ENCODE measurements at places on chromosomes 5 and 9.
A peak's percentile ranks its signal among the peaks of the same experiment; 100 is the strongest.

- DNase-seq = no peak
Observed at GRCh38 chr5:128109138-128109537, 25.6 kb downstream of the SLC12A2 start.

GRCh38 chr5:65808818-65809217 lies 86.8 kb downstream of the NLN start:
- no peak for DNase-seq

DNA sequence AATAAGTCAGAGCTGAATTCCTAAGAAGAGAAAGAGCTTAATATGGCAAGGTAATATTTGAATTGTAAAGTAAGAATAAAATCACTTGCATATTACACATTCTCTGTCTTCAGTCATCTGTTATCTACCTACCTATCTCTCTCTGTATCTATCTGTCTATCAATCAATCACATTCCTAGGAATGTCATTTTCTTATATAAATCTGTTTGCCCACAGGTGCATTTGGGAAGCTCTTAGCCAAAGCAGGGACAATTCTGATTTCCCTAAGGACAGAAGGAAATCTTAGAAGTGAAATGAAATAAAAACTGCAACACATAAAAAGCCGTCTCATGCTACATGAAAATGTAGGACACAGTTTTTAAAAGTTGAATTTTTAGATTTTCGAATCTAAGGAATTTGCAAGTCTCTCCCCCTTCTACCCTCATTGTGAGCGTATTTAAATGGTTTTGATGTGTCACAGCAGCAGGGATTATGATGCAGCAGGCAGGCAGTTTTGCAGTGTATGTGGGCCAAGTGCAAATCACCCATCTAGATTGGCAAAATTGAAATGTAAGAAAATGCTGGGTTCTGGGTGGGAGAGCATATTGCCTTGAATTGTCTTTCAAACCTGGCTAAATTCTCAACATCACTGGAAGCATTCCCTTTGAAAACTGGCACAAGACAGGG lies 155.7 kb downstream of the ACER2 start:
- DNase-seq = no peak

DNA sequence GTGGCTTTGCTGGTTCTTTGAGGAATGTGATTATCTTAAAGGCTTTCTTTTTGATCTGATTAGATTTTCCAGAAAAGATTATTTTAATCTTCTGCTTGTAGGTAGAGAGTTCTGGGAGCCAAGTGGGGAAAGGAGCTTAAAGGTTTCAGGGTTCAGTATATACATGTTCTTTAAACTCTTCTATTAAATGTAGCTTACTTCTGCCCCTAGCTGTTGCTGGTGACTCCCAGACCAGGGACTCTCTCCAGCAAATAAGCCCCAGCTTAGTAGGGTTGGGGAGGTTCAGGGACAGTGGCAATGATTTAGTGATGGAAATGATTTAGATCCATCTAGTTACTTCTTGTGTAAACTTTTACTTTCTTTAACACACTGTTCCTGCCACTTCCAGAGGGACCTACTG lies 72.2 kb downstream of the SLC12A2 start:
- DNase-seq = no peak

- no peak for DNase-seq
Observed at GRCh38 chr9:92804727-92805126, 40.1 kb upstream of the BICD2 start.

- no peak for DNase-seq
Observed at GRCh38 chr9:35364817-35365585, 124.9 kb upstream of the RUSC2 start.

DNA sequence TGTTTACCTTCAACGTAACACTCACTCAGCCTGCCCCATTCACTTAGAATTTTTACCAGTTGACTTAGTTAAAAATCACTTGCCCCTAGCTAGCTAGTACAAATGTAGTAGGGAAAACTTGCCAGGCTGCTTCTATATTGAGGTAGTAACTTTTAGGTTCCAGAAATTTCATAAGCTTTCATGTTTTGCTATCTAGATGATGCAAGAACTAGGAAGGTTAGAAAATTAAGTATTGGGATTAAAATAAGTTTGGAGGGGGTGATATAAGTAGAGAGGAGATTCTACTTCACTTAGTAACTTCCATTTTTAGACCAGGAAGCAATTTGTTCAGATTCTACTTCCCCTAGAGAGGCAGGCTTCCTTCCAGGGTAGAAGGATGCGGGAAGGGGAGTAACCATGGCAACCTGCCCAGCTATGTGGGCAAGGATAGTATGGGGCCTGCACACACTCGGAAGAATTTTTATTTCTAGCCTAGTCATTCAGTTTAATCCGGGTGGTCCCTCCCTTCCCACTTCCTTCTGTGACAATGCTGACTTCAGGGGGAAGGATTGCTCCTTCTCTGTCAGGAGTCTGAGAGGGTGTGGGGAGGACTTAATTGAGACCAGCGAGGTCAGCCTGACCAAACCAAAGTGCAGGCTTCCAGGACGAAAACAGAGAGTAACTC lies 4.2 kb downstream of the DAB2 start:
- no peak for DNase-seq

GRCh38 chr9:135275571-135276289 lies 188.3 kb downstream of the OLFM1 start:
- no peak for DNase-seq

- DNase-seq = no peak
Observed at GRCh38 chr5:124444147-124444775, 302.2 kb downstream of the ZNF608 start.

DNA sequence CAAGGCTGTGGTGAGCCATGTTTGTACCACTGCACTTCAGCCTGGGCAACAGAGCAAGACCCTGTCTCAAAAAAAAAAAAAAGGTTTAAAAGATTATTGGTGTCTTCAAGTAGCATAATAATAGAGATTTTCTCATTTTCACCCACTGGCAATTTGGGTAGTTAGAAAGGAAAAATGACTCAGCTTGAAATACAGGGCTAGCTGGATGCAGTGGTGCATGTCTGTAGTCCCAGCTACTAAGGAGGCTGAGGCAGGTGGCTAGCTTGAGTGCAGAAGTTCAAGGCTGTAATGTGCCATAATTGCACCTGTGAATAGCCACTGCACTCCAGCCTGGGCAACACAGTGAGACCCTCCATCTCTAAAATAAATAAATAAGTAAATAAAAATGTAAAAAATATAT lies 111.1 kb downstream of the ARRDC3 start:
- DNase-seq = no peak

DNA sequence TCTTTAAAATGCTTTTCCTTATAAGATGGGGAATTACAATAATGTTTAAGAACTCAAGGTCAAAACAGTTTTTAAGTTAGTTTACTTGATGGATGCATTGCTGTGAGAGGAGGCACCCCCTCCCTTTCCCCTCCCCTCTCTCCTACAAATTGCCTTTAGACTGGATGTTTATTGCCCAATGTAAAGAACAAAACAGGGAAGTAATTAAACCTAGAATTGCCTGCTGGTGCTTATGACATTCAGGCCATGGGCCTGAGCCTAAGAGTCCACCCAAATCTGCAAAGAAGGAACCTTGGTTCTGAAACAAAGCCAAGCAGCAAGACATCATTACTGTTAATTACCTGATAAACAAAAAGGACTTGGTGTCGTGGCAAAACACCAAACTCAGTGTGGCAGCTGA lies 630.3 kb downstream of the ISL1 start:
- peak; percentile 85 for DNase-seq

DNA sequence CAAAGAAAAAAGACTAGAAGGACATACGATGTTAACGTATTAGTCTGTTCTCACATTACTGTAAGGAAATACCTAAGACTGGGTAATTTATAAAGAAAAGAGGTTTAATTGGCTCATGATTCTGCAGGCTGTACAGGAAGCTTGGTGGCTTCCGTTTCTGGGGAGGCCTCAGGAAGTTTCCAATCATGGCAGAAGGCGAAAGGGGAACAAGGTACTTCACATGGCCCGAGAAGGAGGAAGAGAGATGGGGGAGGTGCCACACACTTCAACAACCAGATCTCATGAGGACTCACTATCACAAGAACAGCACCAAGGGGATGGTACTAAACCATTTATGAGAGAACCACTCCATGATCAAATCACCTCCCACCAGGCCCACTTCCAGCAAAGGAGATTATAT lies 110.1 kb downstream of the CARTPT start:
- DNase-seq = no peak

DNA sequence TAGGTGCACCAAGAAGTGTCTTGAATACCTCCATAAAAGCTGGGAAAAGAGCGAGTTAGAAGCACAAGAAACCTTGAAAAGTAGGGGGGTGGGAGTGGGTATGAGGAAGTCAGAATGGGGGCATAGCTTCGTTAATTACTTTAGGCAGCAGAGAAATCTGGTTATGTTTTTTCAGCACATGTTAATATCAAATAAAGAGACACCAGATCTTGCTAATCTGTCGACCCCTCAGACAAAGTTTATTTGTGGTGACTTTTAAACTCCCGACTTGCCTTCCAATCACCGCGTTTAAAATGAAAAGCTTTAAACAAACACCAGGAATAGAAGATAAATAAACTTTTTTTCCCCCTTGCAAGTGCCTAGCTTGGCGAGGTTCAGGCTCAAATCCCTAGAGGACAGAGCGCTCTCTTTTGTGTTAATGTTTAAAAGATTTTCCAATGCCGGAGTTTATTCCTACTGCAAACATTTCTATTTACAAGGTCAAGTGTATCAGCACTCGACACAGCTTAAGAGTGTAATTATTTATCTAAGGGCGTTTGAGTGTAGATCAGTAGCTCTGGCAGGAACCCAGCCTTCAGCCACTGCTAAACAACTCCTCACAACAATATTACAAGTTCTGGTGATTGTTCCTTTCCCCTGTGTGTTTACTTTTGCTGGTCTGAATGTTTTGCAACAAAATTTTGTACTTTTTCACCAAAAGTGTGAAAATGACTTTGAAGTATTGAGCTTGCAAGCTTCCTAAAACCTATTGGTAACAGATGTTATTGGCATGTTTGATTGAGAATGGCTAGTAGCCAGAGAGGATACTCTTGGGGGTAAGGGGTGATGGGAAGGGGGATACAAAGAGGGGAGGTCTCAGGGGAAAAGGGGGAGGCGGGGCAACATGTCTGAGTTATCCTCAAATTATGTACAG lies 3.8 kb downstream of the GAS1 start:
- DNase-seq = no peak

DNA sequence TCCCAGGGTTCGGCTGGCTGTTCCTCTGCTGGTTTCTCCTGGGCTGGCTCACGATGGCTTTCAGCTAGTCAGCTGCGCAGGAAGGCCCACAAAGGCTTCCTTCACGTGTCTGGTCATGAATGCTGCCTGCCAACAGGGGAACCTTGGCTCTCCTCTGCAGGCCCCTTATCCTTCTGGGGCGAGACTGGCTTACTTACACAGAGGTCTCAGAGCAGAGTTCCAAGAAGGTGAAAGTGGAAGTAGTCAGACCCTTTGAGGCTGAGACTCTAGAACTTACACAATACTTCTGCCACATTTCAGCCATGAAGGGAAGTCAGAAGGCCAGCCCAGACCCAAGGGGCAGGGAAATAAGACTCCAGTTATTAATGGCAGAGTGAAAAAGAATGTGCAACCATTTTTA lies 99.5 kb downstream of the LHFPL2 start:
- DNase-seq = no peak

GRCh38 chr5:103346162-103346748 lies 87.7 kb downstream of the MACIR start:
- no peak for DNase-seq

All from NCI-H1417 treated with DMSO at 0.1 percent for 48 hours (cell line).